ENCODE measurements at places on chromosomes 7 and 10.

DNA sequence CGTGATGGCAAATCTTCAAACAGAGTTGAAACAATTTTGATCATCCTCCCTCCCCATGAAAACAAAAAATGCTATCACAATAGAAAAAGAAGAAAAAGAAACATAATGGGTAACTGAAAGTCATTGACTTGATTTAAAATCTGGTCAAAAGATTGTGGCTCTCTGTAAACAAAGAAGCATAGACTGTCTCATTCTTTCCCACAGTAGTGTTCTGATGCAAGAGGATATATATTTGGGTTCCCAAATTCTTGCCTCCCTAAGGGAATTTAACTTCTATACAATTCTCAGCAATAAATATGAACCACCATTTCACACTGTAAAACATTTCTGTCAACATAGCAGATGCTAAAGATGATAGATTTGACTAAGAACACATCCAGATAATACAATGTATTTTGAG, 32.8 kb upstream of the MEOX2 start:
- DNase-seq: no peak

DNA sequence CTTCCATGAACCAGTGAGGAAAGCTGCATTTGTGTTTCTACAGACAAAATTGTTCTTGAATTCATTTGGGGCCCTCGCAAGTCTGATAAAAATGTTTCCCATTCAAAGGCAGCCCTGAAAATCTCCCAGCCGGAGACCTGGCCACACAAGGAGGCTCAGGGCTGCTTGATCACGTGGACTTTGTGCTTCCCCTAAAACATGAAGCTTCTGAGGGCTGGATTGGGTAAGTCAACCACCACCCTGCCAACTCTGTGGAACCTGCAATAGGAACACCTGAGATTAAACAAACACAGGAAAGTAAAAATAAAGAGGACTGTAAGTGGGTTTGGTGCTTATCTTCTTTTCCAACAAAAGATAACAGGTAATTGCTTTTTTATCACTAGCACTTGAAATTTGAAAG, 133.8 kb downstream of the C10orf90 start:
- no peak for DNase-seq

GRCh38 chr7:39269034-39269433, 291.3 kb downstream of the POU6F2 start:
- no peak for DNase-seq

GRCh38 chr7:29190349-29191045, 4.1 kb upstream of the CHN2 start:
- no peak for DNase-seq

- no peak for DNase-seq
Measured at GRCh38 chr10:110285501-110285900, 19.2 kb downstream of the SMNDC1 start.

DNA sequence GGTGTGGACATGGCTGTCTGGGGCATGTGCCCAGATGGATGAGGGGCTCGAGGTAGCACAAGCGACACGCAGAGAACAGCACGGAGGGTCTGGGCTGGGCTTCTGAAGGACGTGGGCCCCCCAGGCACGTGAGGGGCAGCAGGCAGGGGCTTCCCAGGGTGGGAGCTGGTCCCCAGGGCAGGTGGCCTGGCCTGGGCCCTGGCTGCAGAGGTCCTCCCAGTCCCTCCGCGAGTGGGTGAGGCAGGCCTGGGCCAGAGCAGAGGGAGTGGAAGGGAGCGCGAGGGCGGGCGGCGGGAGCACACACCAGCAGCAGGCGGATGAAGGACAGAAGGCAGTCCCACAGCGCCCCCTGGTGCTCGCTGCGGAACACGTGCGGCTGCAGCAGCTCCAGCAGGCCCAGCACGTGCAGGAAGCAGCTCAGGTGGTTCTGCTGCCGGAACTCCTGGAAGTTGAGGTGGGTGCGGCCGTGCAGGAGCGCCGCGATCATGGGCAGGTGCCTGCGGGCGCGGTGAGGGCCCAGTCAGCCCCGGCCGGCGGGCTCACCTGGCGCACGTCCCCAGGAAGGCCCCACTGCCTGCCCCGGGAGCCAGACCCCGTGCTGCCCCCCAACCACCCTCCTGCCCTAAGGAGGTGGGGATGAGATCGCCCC, 14.7 kb upstream of the MICALL2 start:
- DNase-seq: peak; percentile 92

- peak; percentile 10 for DNase-seq
Measured at GRCh38 chr7:129258649-129259389, 34.0 kb downstream of the AHCYL2 start.

GRCh38 chr7:81929386-81929785, 159.5 kb upstream of the HGF start:
- DNase-seq: no peak

DNA sequence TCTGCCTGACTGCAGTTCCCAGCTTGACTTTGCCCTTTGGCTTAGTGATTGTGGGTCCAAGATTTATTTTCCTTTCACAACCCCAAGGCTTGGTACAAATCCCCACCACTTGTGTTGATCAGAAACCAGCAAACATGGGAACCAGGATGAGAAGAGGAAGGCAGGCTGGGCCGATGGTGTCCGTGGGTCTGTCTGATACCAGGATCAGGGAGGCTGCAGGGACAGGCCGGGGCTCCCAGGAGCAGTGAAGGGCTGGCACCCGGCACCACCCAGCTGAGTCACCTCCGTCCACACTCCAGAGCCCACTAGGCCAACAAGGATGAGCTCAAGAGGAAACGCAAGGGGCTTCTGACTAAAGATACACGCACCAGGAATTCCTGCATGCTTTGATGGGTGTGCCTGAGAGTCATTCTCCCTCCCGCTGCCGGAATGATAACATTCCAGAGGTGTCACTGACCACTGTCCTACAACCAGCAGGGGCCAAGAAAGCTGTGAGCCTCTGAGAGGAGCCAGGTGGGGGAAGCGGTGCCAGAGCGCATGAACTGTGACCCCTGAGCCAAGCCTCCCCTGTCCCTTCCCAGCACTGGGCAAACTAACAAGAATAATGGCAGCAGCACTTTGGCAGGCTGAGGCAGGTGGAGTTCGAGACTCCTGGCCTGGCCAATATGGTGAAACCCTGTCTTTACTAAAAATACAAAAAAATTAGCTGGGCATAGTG, 29.2 kb upstream of the PROSER2 start:
- no peak for DNase-seq

DNA sequence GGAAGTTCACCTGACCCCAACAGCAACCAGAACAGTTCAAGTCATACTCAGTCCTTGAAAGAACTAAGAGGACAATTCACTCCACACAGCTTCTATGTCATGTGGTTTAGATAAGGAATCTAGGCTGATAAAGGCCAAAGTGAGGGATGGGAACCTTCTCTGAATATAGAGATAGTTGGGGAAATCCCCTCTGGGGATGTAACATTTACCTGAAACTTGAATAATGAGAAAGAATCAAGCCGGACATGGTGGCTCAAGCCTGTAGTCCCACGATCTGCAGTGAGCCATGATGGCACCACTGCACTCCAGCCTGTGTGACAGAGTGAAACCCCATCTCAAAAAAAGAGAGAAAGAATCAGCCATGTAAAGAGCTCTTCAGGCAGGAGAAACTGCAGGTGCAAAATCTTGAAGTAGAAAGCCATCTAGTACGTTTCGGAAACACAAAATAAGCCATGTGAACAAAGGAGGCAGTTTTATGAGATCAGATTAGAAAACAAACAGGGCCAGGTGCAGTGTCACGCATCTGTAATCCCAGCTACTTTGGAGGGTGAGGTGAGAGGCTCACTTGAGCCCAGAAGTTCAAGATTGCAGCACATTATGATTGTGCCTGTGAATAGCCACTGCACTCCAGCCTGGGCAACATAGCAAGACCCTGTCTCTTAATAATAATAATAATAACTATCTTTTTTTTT, 4.5 kb upstream of the DNMBP start:
- DNase-seq: no peak

Data from frontal cortex (tissue), 4 donors.